ENCODE measurements at places on chromosomes 5 and 9. TPM values are rescaled to one million over a fixed set of nuclear protein-coding genes. Genes with fewer than 3 reads are reported as not detected.

GRCh38 chr5:148739524-148739923 lies 85.2 kb upstream of the HTR4 start:
- DNase-seq = no peak

DNA sequence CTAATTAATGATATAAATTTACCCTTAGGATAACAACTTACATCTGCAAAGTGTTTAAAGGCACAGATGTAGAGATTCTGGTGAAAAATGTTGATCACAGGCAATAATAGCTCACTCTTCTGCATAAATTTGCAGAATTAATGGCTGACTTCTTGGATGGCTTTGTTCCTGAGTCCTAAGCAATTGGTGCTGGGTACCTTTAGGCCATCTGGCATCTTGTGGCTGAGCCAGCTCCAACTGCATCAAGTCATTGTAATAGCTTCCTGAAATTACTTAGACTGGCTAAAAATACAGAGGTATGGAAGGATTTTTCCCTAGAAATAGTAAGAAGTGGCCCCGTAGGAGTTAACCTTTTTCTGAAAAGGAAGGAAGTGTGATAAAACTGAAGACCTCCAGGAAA lies 118.3 kb upstream of the MINAR2 start:
- DNase-seq = no peak

GRCh38 chr5:54302267-54302687 lies 8.1 kb downstream of the ARL15 start:
- DNase-seq = no peak

DNA sequence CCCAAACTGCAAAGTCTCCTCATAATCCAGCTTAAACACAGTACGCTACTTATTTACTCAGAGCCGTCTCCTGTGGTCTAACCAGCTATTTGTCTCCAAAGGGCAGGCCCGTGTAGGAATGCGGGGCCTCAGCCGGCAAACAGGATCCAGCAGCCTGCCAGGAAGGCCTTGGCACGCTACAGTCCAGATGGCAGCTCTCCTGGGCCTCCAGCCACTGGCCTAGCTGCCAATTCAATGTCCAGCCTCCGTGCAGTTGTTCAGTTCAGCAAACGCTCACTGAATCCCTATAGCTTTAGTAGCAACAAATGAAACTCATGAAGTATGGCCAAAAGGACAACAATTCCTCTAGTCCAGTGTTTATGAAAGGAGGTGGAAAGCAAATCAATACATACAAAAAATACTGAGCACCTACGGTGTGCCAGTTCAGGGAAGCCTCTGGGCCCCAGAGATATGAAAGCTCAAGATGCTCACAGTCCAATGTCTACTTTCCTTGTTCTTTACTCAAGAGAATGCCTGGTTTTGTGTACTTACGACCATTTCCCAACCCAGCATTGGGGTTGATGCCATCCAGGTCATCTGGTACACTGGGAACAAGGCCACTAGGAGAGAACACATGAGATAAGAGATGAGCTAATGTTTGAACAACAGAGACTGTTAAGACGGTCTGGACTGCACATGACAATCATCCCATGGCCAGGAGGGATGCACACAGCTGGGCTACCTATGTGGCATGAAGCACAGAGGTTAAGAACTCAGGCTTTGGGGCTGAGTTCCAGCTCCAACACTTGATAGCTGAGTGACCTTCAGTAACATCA lies 8.3 kb downstream of the CDK5RAP2 start:
- no peak for DNase-seq

ANKRD34B gene
- 0.72 TPM for total RNA-seq

MUSK gene
- total RNA-seq = not detected

DNA sequence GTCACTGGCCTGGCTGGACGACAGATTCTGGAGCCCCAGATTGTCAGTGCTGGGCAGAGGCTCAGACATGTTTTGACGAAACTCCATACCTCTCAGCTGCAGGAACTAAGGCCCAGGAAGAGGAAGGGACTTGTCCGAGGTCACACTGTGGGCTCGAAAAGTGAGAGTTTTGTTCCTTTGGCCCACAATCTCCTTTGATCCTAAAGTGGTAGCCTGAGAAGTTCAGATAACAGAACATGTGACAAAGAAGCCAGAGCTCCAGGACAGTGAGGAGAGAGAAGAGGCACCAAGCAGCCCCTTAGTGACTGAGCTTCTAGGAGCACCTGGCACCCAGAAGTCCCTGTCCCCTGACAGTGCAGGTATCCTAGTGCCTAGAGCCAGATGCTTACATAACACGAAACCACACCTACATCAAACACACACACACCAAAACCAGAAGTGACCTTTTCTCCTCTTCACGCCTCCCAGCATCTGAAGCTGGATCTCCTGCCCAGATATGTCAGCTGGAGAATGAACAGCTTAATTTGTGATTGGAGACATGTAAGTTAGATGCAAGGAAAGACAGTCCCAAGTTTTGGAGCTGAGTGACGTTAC lies 88.9 kb downstream of the ADRB2 start:
- DNase-seq = no peak
